ENCODE measurements at places on chromosomes 3 and 15.

DNA sequence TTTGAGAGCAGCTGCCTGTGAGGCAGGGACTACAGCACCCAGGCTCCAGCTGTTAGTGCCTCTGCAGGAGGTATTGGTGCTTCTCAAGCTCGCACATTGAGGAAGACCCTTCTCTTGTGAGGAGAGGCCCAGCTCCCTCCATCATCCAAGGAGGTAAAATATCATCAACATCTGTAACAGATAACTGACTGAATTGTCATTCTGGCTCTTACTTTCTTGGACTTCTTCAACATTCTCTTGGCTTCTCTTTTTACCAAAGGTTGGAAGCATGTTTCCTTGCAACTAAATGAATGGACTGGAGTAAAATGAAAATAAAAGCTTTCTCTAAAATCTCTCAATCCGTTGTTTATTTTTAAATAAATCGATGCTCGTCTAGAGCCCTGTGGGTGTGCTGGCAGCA, 53.1 kb upstream of the PXYLP1 start:
- no peak for DNase-seq

DNA sequence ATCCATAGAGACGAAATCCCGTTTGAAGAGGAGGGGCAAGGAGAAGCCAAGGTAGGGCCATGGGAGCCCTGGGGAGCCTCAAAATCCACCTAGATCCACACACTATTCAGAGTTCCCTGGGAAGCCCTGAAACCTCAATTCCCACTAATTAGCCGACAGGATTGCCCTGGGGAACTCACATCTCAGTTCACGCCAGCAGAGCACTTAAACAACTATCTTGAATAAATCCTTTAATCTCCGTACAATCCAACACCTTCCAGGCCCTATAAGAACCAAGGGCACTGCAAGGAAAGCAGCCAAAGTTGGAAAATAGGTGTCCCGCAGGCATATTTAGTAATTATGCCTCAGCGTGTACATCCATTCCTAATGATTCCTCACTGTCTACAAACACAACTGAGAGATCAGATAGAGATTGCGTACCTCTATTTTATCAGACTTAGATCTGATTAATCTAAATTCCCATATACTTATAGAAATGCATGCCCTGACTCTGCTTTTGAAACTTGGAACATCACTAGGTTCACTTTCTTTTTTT, 25.6 kb upstream of the EIF4A2 start:
- DNase-seq = no peak

DNA sequence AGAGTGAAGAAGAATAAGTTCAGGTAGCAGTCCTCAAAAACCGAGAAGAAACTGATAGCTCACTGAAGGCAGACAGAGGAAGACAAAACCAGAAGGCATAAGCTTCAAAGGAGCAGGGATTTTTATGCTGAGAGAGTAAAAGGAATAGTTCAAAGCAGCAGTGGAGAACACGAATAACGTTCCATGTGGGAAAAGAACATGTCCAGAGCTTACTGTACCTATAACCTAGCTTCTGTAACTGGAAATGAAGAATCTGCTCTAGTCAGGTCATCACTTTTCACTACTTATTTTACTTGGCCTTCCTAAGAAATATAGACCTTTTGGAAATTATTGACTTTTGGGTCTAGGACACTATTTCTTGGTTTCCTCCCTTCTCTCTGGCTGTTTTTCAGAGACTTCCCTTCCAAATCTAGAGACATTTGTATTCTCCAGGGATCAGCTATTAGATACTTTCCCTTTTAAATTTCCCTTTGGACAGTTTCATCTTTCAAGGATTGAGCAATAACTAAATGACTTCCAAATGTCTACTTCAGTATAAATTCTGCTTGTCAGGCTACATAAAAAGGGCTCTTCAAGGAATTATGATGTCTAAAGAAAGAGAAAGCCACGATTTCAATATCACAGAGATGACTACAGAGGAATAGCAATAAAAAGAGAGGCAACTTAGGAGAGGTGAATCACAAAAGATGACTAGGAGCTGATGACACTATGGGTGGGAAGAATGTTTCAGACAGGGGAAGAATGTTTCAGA, 46.7 kb downstream of the UBE3A start:
- no peak for DNase-seq

- no peak for DNase-seq
Observed at GRCh38 chr15:61035311-61035710, 193.8 kb downstream of the RORA start.

- DNase-seq = no peak
Observed at GRCh38 chr3:32814361-32814760, 3.4 kb upstream of the TRIM71 start.

- no peak for DNase-seq
Observed at GRCh38 chr3:94373456-94373855, 310.6 kb downstream of the NSUN3 start.

- no peak for DNase-seq
Observed at GRCh38 chr3:190193210-190193609, 72.5 kb upstream of the P3H2 start.

DNA sequence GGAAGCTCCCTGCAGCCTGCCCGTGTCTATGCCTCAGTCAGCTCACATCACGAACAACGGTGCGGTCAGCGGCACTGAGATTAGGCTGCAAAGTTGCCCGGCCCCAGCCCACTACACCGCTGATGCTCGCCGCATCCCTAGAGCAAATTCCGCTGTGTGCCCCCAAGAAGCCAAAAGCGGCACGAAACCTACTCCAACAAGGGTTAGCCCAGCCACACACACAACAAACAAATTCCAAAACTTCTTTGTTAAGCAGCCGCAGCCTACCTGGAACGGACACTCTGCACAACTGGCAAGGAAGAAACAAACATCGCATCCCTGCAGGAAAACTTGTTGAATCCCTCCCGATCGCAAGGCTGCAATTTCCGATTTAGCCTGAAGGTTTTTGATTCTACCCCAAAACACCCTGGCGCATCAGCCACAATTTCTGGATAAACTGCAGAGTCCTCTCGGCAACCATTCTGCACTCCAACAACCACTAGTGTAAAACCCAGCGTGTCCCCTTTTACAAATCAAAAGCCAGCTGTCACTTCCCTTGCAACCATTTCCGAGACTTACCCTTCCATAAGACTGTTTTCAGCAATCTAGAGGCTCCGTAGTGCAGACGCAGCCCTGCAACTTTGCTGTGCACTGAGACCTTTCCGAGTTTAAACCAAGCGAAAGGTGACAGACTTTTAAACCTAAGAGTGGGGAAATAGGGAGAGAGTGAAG, 449 bp downstream of the ROBO1 start:
- no peak for DNase-seq

GRCh38 chr3:139127101-139127500, 82.4 kb upstream of the PRR23C start:
- no peak for DNase-seq

DNA sequence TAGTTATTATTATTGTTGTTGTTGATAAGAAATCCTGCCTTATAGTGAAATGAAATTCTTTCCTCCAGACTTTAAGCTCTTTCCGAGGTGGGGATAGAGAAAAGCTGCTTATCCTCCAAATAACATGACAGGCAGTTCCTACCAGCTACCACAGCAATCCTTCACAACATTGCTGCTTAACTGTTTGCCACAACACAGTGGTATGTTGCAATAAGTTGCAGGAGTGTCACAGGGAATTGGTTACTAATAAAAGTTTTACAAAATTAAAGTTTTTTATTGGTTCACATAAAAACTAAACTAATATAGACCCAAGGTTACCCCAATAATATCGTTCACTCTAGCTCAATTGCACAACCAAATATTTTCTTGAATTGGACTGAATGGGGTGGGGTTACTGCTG, 57.4 kb upstream of the ICE2 start:
- DNase-seq = no peak

GRCh38 chr3:160709477-160710182, 32.7 kb downstream of the ARL14 start:
- no peak for DNase-seq

Measured in NCI-H1105 (cell line).